ENCODE measurements at places on chromosomes 2 and 18.

GRCh38 chr2:6626401-6627012 lies 239.2 kb downstream of the CMPK2 start:
- no peak for DNase-seq

- DNase-seq: no peak
These were observed 10.7 kb upstream of the POLE4 start for GRCh38 chr2:74947703-74948102.

DNA sequence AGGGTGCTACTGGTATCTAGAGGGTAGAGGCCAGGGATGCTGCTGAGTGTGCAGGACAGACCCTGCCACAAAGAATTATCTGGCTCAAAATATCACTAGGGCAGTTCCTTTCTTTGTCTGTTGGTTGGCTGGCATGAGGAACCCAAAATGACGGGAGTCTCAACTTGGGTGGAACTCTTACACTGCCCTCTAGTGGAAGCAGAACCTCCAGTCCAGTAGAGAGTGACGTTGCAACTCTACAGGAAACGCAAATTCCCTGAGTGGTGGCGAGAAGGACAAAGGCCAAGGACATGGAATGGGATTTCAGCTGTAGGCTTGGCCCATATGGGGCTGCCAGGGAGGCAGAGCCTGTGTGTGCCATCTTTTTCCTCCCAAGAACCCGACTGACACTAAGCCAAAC lies 47.1 kb downstream of the COPS8 start:
- no peak for DNase-seq

DNA sequence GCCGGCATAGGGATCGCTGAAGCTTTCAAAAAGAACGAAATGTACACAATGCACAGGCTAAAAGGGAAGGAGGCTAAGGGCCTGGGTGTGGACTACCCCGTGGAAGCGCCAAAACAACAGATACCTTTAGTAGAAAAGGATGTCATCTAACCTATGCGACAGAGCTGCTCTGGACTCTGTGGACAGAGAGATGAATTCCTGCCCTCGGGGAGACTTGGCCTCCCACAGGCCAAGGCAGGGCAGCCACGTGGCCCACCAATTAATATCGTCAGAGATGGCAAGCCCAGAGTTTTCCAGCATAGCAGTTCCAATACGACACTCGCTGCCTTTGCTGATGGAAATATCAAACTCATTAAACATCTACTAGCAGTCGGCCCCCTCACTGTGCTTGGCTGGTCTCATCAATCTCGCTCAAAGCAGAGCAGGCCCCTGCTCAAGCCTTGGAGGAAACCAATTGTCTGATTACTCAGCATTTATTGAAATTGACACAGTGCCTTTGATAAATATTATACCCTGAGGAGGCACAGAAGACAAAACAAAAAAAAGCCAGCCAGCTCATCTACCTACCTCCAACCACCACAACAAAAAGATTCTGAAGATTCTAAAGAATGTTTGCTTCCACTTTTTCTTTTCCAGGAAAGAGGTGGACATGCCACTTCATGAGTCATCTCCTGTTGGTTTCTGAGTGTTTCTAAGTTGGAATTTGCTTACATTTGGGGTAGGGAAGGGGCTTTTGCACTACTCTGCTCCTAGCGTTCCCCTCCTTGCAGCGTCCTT lies 79.0 kb upstream of the ACAA2 start:
- DNase-seq: no peak

- no peak for DNase-seq
These were observed 38.8 kb downstream of the ADAM23 start for GRCh38 chr2:206482123-206482522.

GRCh38 chr2:23384551-23385343 lies at the start of gene KLHL29:
Gene KLHL29 (plus strand): TSS chr2:23385179. CDS start chr2:23562197, 177,018 bp downstream.
- peak; percentile 29 for DNase-seq

- DNase-seq: no peak
These were observed 353.6 kb downstream of the ARHGAP15 start for GRCh38 chr2:143482771-143483170.

GRCh38 chr18:55390898-55391297 lies 197.1 kb downstream of the TCF4 start:
- DNase-seq: no peak

DNA sequence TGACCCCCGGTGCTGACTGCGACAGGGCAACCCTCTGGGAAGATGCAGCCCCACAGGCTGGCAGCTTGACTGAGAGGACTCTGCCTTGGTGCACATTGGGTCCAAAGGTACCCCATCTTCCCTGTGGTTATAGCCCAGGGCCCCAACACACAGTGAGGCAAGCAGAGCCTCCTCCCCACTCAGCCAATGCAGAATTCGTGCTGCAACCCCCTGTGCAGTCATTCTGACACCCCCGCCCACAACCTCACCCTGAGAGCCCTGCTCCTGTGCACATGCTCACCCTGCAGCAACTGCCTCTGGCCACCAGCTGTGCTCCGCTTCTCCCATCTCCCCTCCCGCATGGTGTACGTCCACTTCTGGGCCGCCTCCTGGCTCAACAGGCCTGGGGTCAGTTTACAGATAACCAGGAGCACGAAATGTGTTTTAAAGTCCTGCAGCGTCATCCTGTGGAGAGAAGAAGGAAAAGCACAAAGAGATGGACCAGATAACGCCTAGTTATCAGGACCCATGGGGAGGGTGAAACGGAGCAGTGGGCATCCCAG lies 24.4 kb downstream of the CAPN14 start:
- no peak for DNase-seq

DNA sequence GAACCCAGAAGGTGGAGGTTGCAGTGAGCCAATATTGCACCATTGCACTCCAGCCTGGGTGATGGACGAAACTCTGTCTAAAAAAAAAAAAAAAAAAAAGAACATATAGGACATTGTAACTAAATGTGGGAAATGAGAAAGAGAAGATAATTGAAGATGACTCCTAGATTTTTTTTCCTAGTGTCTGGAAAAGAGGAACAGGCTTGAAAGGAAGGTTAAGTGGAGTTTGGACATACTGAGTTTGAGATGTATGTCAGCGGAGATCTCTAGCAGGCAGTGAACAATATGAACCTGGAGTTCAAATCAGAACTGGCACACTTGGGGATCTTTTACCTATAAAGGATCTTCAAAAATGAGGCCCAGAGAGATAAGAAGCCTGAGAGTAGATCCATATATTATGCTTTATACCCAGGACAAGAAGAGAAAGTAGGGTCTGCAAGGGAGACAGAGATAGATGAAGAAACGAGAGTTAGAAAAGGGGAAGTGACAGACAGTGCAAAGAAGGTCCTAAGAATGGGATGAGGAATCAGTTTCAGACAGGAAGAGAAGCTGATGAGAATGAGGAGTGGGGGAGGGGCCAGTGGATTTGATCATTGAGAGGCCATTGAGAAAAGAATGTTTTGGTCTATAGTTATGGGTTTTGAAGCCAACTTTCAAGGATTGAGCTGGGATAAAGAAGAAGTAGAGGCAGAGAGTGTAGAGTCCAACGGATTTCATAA lies 46.9 kb upstream of the CD28 start:
- no peak for DNase-seq

DNA sequence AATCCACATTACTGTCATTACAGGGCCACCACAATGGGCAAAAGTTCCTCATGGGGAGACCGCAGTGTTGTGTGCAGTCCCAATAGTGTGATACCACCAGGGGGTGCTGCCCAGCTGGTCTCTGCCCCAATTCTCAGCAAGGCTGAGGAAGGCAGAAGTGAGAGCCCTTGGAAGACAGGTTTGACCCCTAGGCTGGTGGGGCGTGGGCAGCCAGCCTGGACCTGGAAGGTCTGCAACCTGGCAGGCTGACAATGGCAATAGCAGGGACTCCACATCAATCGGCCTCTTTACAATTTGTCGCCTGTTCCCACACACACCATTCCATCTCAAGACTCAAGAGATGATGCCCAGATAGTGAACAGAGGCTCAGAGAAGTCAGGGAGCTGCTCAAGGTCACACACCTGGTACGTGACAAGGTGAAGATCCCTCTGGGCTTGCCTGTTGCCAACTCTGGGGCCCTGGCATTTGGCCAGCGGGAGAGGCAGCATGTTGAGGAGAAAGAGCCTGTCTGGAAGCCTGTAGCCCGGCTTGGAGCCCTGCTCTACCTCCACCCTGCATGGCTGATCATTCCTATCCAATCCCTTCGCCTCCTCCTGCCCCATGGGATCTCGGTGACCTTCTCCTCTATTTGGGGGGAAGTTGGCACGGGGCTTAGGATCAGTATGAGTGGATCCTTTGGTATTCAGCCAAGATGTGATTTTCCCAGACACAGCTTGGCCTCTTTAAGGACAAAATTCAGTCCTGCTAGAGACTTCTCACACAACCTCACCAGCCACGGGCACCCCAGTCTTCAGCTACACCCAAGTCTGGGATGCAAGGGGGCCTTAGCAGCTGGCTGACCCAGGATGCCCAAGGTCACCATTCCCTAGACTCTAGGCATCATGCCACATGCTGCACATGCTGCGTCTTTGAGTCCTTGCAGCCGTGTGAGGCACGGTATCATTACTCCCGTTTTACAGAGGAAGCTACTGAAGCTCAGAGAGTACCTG lies 2.9 kb upstream of the ATOH8 start:
- DNase-seq: peak; percentile 5

DNA sequence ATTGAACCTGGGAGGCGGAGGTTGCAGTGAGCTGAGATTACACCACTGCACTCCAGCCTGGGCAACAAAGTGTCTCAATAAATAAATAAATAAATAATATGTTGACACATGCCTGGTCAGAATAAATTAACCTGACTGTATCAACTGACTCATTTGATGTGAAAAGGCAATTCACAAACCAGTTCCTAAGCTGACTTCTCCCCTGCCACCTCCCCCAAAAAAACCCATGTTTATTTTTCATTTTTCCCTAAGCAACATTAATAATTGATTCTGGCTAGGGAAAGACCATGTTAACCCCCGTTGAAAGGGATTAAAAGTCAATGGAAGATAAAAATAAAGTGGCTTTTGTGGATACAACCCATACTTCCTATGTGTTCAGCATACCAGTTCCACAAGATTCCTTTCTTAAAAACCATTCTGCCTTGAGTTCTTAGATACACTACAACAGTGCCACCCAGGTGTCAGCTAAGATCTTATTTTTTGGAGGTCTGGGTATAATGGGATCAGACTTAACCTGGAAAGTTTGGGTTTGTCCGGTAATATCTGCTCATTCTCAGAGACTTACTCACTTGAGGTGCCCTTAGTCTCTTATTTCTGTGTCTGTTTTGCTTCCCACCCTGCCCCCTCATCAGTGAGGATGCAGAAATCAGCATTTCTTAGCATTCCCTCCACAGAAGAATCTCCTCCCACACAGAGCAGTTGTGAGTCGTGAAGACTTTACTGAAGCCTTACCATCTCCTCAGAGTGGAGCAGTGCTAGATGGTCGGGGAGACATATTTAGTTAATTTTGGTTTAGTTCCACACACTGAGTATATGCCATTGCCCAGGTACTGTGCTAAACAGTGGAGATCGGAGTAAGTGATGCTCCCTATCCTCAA lies 10.1 kb upstream of the MCFD2 start:
- DNase-seq: no peak

- peak; percentile 36 for DNase-seq
These were observed 24.6 kb downstream of the MAIP1 start for GRCh38 chr2:199979832-199980628.

DNA sequence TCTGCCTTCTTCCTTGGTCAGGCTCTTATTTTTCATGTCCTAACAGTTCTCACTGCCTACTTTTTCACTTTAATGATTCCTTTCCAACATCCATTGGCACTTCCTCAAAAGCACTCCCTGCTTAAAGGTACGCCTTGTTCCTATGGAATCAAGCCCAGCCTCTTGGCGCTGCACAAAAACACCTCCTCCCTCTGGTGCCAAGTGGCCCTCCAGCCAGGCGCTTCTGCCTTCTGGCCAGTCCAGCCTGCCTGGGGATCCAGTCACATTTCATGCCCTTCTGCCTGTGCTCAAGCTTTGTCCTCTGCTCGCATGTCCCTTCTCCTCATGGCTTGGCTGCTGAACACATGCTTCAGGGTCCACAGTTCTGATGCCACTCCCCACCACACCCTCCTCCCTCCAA lies 6.3 kb downstream of the TPRKB start:
- no peak for DNase-seq

GRCh38 chr2:239821694-239822075 lies 203.5 kb downstream of the NDUFA10 start:
- DNase-seq: no peak

DNA sequence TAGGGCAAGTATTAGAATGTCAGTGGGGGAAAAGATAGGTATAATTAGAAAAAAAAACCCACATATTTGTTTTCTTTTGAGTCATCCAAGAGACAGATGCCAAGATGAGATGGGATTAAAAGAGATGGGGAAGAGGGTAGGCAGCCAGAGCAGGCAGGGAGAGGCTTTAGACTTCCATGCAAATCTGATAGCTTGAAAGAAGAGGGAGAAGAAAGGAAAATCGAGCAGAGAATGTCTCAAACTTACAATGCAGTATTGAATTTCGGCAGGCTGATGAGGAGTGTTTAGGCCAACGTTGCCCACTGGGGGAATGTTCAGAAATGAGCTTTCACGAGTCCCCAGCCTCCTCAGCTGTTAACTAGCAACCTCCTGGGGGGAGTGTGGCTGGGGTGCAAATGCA lies 91.3 kb downstream of the SPATS2L start:
- no peak for DNase-seq

GRCh38 chr2:108367014-108367413 lies 10.7 kb upstream of the SULT1C4 start:
- DNase-seq: no peak

DNA sequence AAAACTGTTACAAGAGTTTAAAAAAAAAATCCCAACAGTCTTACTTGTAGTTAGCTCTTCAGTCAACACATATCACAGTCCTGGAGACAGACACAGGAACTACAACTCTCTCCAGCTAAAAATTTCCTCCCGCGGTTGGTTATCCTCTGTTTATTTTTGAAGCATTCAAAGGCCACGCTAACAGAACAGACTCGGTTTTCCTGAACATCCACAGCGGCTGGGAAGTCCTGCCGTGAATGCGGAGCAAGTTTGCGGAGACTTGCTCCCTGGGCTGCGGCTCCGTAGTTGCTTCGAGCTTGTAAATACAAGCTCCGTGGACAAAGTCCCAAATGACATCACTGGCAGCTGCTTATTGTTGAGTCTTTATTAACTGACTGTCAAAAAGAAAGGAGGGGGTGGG lies at the start of gene NCKAP5:
TSS of gene NCKAP5 (minus strand) at position 292 of the 400 bp plus-strand sequence. CDS start 50,937 bp downstream, outside the sequence.
- no peak for DNase-seq

Data from stimulated activated CD8-positive, alpha-beta memory T cell treated with anti-CD3 and anti-CD28 coated beads, Interleukin-4, amount 100 ng/mL, for 4 hours (primary cell).